Pons (tissue), 1 donor: ENCODE measurements at places on chromosomes 6 and 20.

DNA sequence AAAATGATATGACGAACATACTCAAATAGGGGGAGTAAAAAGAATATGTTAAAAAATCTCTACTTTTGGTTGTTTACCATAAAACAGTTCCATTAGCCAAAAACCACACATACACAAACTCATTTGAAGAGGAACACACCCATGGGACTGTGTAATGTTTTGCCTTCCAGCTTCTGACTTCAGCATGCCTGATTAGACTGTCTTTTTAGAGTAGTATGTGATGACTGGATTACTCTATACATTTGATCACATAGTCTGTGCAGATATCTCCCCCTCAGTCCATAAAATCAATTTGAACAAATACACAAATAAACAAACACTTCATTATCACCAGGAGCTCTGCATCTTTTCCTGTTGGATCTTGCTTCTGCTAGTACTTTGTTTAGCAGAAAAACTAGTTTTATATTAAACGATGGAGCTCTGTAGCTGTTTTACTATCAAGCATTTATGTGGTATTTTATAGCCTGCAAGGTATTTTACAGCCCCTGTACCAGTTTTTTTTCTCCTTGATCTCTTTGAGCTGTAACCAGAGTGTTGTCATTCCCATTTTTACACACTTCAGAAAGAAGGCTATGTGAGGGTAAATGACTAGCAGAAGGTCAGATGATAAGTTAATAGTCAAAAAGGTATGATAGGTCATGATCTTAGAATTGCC lies 866.5 kb upstream of the MAP3K7 start:
- DNase-seq: no peak

- DNase-seq: no peak
These were observed 55.5 kb downstream of the B3GAT2 start for GRCh38 chr6:70901324-70901723.

DNA sequence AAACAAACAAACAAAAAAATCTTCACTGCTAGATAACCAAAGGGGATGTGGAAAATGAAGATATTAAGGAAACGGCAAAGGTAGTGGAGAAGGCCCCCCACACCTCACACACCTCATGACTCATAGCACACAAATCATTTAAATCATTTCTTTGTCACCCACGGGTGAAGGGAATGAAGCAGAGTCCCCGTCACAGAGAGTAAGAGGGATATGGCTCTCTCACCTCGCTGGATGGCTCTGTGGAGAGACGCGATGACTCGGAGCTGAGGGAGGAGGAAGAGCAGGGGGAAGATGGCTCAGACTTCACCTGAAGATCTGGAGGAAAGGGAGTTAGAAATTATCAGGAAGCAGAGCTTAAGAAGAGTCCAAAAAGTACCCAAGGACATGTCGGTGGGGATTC lies 1.2 kb downstream of the ATF6B start:
- no peak for DNase-seq

GRCh38 chr6:16769131-16769985 lies 8.1 kb upstream of the ATXN1 start:
- DNase-seq: no peak

- no peak for DNase-seq
These were observed 5.0 kb upstream of the GSTA3 start for GRCh38 chr6:52914516-52914915.

DNA sequence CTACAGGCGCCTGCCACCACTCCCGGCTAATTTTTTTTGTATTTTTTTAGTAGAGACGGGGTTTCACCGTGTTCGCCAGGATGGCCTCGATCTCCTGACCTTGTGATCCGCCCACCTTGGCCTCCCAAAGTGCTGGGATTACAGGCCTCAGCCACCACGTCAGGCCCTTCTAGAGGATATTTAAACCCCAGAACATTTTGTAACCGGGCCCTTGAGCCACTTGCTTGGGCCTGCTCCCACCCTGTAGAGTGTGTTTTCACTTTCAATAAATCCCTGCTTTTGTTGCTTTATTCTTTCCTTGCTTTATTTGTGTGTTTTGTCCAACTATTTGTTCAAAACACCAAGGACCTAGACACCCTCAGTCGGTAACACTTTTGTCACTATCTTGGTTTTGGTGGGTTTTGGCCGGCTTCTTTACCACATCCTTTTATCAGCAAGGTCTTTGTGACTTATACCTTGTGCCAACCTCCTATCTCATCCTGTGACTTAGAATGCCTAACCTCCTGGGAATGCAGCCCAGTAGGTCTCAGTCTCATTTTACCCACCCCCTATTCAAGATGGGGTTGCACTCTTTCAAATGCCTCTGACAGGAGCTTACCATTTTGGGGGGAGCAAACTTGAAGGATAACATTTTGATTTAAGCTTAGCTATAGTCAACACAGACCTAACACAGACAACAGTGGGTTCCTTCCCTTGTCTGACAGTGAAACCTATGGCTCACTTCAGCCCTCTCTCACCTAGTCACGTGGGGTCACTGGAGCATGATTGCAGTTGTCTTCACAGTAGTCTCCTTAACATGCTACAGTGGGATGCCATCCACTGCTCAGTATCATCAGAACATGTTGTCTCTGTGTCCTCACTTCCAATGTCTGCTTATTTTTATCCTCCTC lies 27.9 kb upstream of the KIF6 start:
- DNase-seq: no peak

GRCh38 chr20:38730989-38731737 lies 6.9 kb downstream of the SLC32A1 start:
- DNase-seq: peak; percentile 30

- no peak for DNase-seq
These were observed 2.5 kb upstream of the SRC start for GRCh38 chr20:37343212-37343993.

- DNase-seq: no peak
These were observed 2.0 kb downstream of the SPAG4 start for GRCh38 chr20:35617397-35618262.

GRCh38 chr6:111941686-111942330 lies 68.6 kb upstream of the FYN start:
- DNase-seq: no peak

DNA sequence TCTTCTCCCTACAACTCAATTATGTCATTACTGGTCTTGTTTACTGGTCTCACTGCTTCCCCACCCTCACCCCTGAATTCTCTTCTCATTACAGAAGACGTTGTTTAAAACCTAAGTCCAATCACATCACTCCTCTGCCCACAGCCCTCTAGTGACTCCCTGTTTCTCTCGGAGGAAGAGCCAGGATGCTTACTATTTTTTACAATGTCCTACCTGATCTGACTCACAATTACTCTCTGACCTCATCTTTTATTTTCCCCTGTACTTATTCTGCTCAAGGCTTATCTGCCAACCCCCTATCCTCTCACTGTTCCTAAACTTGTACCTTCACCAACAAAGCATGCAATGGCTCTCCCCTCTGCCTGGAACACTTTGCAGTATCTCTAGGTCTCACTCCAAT lies 400.4 kb upstream of the PTCHD4 start:
- DNase-seq: no peak

- DNase-seq: no peak
These were observed 7.9 kb downstream of the GNL1 start for GRCh38 chr6:30548375-30548774.

- DNase-seq: no peak
These were observed 35.3 kb downstream of the FOXQ1 start for GRCh38 chr6:1347161-1347560.

- no peak for DNase-seq
These were observed 146.6 kb upstream of the PLN start for GRCh38 chr6:118401325-118401975.

DNA sequence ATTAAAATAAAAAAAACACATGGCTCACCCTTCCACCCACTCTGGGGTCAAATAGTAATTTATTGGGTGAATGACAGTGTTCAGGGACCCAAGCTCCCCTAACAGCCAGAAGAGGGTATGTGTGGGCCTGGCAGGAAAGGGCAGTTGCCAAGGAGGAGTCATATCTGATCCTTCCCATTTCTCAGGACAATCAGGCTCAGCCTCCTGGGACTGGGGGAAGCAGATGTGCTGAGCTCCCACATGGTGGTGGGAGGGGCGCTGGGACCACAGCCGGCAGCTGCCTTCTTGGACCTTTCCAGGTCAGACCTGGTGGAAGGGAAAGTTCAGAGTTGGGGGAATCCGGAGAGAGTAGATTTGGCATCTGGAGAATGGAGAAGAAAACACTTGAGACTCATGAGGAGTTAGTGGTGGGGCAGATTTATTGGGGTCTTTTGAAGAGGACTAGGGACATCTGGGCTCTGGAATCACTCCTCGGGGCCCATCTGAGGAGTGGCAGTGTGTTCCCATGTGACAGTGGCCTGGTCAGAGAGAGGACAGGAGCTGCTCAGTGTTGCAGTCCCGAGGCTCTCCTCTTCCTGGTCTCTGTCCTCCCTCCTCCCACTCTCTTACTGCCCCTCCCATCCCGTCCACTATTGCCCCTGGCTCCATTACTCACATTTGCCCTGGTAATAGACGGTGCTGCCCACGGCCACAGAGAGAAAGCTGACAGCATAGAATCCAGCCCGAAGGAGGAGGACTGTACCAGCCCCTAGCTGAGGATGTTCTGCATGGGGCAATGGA lies 3.0 kb downstream of the LST1 start:
- DNase-seq: no peak

GRCh38 chr20:44758247-44759101 lies 12.8 kb downstream of the KCNK15 start:
- DNase-seq: no peak

GRCh38 chr6:63516186-63516944 lies 55.9 kb upstream of the LOC128125822 start:
- no peak for DNase-seq

GRCh38 chr6:166167801-166168615 lies at the start of gene TBXT:
TBXT (minus strand) TSS chr6:166167851; CDS start chr6:166167591, 260 bp downstream.
- DNase-seq: no peak

DNA sequence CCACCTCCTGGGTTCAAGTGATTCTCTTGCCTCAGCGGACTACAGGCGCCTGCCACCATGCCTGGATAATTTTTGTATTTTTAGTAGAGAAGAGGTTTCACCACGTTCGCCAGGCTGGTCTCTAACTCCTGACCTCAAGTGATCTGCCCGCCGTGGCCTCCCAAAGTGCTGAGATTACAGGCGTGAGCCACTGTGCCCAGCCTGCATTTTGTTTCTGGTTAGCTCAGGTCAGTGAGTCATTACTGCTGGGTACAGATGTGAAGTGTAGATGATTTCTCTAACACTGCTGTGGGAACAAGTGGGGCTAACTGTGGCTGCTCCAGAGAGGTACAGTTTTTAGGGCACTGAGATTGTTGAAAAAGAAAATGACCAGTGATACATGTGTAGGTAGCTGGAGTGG lies 188.6 kb downstream of the PRL start:
- DNase-seq: no peak

DNA sequence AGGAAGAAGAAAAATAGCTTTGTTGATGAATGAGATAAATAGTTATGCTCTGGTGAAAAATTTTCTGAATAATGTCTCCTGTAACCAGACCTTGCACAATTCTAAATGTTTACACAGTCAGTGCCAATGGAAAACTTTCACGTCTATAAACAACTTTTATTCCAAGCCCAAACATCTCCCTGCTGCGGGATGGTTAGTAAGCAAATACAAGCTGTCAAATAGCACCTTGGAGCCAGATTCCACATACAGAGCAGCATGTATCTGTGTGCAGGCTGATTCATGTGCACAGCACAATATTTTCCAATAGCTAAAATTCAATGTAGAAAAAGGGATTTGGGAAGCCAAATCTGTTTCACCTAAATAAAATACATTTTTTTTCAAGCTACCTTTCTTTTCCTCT lies 813.3 kb downstream of the HACE1 start:
- DNase-seq: no peak

DNA sequence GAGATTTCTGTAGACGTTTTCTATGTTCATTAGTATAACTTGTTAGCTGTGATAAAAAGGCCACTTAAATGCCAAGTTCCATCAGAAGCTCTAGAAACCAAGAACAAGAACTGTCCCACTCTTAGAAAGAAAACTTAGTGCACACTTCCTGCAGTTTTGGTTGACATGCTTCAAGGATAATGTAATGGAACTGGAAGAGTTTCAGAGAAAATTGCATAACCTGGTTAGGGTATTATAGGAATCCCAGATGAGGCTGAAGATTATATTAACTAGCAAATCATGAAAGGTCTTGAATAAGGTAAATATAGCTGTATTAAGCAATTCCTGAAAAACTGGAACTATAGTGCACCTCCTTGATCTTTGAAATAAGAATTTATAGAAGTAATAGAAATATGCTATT lies 1.8 kb upstream of the PHACTR2 start:
- no peak for DNase-seq

- DNase-seq: peak; percentile 53
These were observed 35.7 kb upstream of the ID1 start for GRCh38 chr20:31569163-31570020.

DNA sequence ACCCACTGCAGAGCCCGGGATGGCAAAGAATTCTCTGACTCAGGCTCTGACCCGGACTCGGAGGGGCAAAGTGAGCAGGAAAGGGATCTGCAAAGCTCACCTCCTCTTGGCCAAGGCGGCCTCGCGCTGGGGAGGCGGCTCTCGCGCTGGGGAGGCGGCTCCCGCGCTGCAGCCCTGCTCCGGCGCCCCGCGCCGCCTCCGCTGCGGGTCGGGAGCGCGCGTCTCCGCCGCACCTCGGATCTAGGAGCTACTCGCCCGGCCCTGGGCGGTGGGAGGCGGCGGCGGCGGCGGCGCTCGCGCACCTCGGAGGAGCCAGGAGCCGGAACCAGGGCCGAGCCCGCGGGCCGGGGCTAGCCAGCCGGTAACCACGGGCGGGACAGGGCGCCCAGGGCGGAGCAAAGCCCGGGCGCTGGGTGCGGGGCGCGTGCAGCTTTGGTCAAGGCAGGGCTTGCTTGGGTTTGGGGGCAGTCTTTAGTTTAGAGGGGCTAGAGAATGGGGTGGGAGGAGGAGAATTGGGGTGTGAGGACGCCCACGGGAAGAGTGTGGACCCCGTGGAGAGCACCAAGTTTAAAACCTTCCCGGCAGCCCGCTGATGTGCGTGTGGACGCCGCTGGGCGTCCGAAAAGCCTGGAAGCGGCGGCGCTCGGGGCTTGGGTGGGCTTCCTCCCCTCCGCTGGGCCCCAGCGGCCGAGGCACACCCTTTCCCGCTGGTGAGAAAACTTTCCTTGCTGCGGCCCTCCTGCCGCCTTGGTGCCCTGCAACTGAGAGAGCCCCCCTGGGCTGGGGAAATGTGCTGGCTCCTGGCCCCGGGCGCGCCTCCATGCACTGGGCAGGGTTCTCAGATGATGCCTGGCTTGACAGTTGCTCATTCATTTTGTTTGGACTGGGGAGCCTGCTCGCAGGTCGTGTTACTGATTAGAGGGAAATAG lies at the start of gene MRAP2:
MRAP2 (plus strand) TSS at position 250 of the 929 bp plus-strand sequence. CDS start 21,547 bp downstream, outside the sequence.
- no peak for DNase-seq

- DNase-seq: no peak
These were observed 84.1 kb downstream of the CD24 start for GRCh38 chr6:106890447-106890846.

DNA sequence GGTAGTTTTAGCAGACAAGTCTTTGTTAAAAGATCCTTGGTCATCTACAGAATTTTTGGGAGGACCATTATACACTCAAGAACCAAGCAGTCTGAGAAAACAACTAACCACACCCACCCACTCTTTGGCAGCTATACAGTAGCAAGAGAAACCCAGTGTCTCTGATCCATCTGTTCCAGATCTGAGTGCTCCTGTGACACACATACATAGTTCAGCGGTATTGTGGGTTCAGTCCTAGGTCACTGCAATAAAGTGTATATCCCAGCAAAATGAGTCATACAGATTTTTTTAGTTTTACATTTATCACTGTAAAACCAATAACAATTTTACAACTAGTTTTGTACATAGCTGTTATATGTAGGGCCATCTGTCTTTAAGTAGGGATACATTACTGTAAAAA lies 47.4 kb upstream of the PAK5 start:
- no peak for DNase-seq

- DNase-seq: no peak
These were observed 16.9 kb downstream of the SLC22A3 start for GRCh38 chr6:160365117-160365516.
